Osteocyte (in vitro differentiated cells): ENCODE measurements at places on chromosomes 11 and 22.
A peak's percentile ranks its signal among the peaks of the same experiment; 100 is the strongest.

GRCh38 chr11:131463649-131464425 lies 93.4 kb downstream of the NTM start:
- DNase-seq: no peak

- DNase-seq: no peak
Measured at GRCh38 chr22:36151006-36151595, 9.5 kb downstream of the APOL3 start.

GRCh38 chr11:75652936-75653335 lies 15.9 kb downstream of the MAP6 start:
- no peak for DNase-seq

GRCh38 chr11:30006876-30007275 lies 10.0 kb downstream of the KCNA4 start:
- DNase-seq: no peak

DNA sequence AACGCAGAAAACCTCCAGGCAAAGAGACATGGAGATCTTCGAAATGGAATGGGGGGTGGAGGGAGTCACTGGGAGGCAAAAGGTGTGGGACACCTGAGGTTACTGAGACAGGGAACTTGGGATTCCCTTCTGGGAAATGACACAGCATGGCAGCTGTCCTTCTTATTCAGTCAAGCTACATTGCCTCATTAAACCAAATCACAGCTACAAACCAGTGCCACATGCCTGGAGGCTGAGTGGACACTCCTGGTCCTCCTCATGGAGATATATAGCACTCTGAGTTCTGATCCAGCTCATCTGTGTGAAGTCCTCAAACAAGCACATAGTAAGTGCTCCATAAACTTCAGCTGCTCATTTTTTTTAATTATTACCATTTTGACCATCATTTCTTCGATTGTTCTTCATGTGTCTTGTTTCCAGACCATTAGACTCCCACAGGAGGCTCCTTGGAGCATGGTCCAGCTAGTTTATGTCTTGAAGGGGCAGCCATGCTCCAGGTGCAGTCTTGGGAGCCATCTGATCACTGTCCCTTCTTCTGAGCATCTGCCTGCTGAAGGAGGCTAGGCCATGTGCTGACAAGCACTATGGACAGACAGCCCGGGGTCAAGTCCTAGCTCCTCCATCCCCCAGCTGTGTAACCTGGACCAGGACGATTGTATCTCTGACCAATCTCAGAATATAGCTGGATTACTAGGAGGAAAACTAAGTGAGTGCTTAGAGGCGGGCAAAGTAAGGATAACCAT lies 9.7 kb upstream of the FXYD2 start:
- peak; percentile 42 for DNase-seq

- no peak for DNase-seq
Measured at GRCh38 chr11:123000721-123001120, 19.1 kb upstream of the BSX start.

GRCh38 chr11:128334311-128335044 lies 252.9 kb downstream of the ETS1 start:
- no peak for DNase-seq

- DNase-seq: no peak
Measured at GRCh38 chr11:17161515-17161914, 46.3 kb downstream of the PIK3C2A start.

DNA sequence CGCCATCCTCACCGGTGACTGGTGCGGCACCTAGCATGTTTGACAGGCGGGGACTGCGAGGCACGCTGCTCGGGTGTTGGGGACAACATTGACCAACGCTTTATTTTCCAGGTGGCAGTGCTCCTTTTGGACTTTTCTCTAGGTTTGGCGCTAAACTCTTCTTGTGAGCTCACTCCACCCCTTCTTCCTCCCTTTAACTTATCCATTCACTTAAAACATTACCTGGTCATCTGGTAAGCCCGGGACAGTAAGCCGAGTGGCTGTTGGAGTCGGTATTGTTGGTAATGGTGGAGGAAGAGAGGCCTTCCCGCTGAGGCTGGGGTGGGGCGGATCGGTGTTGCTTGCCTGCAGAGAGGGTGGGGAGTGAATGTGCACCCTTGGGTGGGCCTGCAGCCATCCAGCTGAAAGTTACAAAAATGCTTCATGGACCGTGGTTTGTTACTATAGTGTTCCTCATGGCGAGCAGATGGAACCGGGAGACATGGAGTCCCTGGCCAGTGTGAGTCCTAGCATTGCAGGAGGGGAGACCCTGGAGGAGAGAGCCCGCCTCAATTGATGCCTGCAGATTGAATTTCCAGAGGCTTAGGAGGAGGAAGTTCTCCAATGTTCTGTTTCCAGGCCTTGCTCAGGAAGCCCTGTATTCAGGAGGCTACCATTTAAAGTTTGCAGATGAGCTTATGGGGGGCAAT lies 1.1 kb downstream of the NEAT1 start:
- DNase-seq: peak; percentile 74

DNA sequence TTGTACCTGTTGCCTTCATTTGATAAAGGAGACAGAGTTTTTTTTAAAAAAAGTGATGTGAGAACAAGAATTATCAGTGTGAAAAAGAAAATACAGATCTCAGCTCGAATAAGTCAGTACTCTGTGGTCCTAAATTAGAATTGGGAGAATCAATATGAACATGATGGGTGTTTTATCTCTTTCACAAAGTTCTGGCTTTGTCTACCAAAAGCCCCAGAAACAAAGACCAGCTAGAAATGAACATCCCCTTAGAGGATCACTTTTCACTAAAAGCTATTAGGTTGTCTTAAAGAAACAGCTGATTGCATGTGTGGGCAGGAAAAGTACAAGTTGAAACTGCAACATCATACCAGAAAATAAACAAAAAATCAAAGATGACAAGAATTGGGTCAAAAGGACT lies 8.4 kb upstream of the ST14 start:
- no peak for DNase-seq

DNA sequence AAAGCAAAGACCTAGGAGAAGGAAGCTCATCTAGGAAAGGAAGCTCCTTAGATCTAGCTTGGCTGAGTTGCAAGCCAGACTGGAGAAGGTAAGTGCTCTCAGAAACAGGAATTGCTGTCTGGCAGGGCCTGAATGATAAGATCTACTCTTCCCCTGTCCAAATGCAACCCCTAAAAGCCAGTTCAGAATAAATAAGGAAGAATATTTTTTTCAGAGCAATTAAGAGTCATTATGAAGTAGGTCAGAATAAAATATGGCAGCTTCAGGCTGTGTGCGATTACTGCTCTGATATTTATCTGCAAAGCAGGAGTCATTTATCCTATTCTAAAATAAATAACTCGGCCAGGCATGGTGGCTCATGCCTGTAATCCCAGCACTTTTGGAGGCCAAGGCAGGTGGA lies 82.1 kb downstream of the PIWIL4 start:
- DNase-seq: peak; percentile 8

DNA sequence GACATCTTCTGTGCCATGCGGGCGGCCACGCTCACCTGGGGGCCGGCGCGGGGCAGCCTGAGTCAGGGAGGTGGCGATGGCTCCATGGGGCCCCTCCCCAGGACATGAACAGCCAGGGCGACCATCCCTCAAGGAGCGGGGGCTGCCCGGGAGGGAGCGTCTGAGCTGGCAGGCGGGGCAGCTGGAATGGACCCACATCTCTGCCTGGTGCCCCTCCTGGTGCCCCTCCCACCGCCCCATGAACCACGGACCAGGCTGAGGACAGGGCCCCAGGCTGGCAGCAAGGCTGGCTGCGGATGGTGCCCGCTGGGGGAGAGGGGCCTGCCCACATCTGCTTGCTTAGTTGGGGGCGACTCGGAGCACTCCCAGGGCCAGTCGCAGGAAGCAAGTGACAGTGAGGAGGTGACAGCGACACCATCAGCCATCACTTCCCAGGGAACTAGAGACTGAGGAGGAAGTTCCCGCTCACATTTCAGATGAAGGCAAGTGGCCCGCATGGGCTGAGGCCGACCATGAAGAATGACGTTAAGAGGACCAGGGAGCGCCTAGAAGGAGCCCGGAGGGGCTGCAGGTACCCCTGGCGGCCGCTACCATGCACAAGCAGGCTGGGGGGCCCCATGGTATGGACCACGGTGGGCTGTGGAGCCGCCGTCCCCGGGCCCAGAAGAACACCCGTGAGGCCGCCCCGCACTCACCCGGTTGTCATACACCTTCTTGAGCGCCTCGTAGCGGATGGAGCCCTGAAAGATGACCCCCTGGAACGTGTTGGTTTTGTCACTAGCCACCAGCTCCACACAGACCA lies 37.3 kb downstream of the KIAA0930 start:
- no peak for DNase-seq

DNA sequence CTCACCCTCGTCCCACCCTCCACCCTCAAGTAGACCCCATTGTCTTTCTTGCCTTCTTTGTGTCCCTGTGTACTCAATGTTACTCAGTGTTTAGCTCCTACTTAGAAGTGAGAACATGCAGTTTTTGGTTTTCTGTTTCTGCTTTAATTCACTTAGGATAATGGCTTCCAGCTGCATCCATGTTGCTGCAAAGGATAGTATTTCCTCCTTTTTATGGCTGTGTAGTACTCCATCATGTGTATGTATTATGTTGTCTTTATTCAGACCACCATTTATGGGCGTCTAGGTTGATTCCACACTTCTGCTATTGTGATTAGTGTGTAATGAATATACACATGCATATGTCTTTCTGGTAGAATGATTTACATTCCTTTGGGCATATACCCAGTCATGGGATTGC lies 73.6 kb downstream of the SIK2 start:
- no peak for DNase-seq

DNA sequence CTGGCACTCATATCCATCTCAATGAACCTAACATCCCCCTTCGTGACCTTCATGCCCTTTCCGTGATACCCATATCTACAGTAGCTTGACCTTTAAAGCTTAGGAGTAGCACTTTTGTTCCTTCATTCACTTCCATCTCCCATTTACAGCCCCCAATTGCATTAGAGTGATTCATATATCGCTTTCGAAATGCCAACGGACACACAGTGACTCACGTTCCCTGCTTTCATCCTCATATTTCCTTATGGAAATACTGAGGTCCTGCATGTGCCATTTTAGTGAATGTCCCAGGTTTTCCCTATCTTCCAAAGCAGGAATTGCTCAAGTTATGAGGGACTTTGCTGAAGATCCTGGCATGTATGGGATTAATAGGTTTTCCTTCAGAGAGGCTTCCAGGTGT lies 44.3 kb upstream of the CEP126 start:
- no peak for DNase-seq

DNA sequence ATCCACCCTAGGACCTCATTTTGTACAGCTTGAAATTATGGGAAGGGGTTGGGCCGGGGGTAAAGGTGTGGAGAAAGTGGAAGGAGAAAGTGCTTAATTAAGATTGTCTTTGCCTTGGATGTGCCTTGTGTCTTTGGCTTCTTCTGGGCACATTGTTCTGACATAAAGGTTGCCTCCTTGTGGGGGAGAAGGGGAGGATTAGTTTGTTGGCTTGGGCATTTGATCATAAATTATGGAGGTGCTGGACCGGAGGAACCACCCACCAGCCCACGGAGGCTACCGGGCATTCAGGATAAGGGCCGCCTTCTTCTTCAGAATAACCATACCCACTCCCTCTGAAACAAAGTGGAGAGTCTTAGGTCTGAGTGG lies 1.3 kb downstream of the PAFAH1B2 start:
- DNase-seq: no peak

GRCh38 chr11:15673408-15673831 lies 558.7 kb downstream of the INSC start:
- no peak for DNase-seq
